ENCODE measurements at places on chromosomes 3 and 15. TPM values are rescaled to one million over a fixed set of nuclear protein-coding genes. Genes with fewer than 3 reads are reported as not detected.

DNA sequence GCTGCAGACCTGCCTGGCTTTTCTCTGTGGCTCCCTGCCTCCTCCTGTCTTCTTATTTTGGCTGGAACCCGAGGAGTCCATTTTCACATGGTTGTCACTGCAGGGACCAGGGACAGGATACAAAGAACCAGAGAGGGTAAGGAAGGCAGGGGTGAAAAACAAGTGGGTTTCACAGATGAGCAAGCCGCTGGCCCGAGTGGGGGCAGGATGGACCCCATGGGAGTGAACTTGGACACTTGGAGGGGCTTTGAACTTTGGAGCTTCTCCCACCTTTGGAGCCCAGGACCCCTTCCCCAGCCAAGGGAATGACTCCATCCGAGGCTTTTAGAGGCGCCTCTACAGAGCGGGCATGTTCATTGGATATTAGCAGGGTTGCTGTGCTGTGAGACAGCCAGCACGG lies 26.9 kb upstream of the ADCY5 start:
- DNase-seq, result no peak

DNA sequence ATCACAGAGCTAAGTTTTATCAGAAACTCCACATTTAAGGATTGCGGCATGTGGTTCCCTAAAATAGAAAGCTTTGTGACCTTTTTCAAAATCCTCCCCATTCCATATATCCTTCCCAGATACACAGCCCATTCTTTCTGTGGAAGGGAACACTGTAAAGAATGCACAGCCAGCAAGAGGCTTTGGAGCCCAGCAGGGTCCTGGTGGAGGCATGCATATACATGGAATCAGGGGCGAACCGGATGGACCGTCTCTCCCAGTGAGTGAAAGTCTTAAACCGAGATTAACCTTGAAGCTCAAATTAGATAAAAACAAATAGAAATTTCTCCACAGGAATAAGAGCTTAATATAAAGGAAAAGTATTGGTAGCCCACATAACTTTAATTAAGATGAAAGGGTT lies 436.2 kb upstream of the MDFIC2 start:
- DNase-seq, result no peak

GRCh38 chr3:122864498-122864897 lies 69.6 kb downstream of the SLC49A4 start:
- DNase-seq, result no peak

DNA sequence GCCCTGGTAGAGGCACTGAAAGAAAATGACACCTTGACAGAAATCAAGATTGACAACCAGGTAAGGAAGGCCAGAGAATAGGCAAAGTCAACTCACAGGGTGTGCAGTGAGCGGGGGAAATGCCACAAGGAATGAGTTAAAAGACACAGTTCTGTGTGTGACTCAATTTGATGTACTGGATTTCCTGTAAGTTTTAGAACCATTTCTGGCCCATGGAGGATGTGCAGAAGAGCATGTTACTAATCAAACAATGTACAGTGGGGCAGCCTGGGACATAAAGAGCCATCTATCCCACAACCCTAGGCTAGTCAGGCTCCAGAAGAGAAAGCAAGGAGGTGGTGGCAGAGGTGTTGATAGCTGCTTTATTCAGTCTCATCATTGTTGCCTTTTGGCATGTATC lies 31.2 kb upstream of the TMOD3 start:
- no peak for DNase-seq

GRCh38 chr3:17138246-17139039 lies 253.7 kb downstream of the PLCL2 start:
- no peak for DNase-seq

Gene PLA2G4E
- not detected for total RNA-seq
